ENCODE measurements at places on chromosomes 6 and 20. TPM values are rescaled to one million over a fixed set of nuclear protein-coding genes. Genes with fewer than 3 reads are reported as not detected.

The NHLRC1 gene
- total RNA-seq, result 1.3 TPM

The PRKN gene
- not detected for total RNA-seq

The TMEM181 gene
- total RNA-seq, result 15.2 TPM

The LTB gene
- 0.33 TPM for total RNA-seq

The ARFGEF3 gene
- 0.57 TPM for total RNA-seq

The FNDC1 gene
- not detected for total RNA-seq

The ERGIC3 gene
- total RNA-seq, result 240 TPM

The ZBTB46 gene
- 0.88 TPM for total RNA-seq

The BPIFB1 gene
- not detected for total RNA-seq

The HLA-DRB1 gene
- total RNA-seq, result not detected

The SULF2 gene
- total RNA-seq, result 21.7 TPM

The XKR7 gene
- total RNA-seq, result 0.02 TPM

The PAK5 gene
- not detected for total RNA-seq

The BANF2 gene
- total RNA-seq, result not detected

The TRDN gene
- not detected for total RNA-seq

Measured in A549 treated with ZK216348 at 1 μM for 4 hours (cell line).